ENCODE measurements at places on chromosomes 3 and 15.

DNA sequence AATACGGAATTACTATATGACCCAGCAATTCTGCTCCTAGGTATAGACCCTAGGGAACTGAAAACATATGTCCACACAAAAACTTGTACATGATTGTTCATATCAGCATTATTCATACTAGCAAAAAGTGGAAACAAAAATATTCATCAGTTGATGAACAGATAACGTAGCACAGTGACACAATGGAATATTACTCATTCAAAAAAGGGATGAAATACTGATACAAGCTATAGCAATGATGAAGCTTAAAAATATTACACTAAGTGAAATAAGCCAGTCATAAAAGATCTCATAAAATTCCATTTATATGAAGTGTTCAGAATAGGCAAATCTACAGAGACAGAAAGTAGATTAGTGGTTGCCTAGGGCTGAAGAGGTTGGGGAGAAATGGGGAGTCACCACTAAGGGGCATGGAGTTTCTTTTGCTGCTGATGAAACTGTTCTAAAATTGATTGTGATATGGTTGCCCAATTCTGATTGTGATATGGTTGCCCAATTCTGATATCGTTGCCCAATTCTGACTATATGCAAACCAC is 10.5 kb downstream of the C15orf61 start:
- DNase-seq, result no peak

DNA sequence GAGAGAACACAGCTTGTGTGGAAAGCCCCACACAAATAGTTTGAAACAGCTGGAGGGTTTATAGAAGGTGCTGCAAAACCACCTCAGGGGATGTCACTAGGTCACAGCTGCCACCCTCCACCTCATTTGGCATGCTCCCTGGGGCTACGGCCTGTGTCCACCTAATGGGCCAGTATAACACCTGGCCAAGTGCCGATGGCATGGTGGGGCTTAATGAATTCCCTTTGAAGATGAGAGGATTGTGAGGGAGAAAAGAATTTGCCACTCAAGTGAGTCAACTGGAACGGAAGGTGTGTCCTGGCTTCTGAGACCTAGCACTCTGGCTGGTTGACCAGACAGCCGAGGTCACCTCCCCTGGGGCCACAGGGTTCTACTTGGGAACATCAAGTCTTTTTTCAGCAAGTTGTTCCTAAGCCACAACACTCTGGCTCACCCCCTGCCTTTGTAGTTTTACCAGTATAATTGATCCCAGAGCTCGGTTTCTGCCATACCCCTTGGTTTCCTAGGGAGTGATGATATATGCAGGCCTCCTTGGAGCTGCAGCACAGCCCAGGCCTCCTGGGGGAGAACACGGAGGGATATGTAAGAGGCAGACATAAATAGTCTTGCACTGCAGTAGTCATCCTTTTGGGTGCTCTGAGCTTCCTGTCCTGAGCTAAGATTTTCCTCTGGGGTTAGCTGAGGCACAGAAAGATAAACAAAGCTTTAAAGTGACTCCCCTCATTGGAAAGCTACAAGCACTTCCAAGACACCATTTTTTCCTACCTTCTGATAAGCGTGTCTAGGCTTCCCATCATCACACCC is 178.2 kb upstream of the LPP start:
- no peak for DNase-seq

- no peak for DNase-seq
Measured at GRCh38 chr3:14804835-14805780, 13.7 kb upstream of the FGD5 start.

DNA sequence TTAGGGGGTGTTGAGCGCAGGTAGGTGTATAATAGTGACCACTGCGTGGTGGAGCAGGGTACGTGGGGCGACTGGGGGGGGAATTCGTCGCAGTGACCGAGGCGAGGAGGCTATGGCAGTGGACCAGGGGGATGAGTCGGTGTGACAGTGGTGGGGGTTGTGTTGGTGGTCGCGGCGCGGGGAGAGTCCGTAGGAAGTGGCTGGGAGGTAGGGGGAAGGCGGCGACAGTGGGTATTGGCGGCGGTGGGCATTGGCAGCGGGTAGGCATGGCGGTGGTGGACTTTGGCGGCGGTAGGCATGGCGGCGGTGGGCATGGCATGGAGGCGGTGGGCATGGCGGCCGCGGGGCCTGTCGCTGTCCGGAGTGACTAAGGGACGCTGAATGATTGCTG is 739 bp downstream of the SNRPN start:
- DNase-seq, result no peak

- DNase-seq, result no peak
Measured at GRCh38 chr15:63052961-63053698, 10.6 kb downstream of the TPM1 start.

- DNase-seq, result no peak
Measured at GRCh38 chr3:33954956-33955355, 156.5 kb downstream of the PDCD6IP start.

GRCh38 chr3:155504682-155505081 is 211.2 kb upstream of the STRIT1 start:
- no peak for DNase-seq

DNA sequence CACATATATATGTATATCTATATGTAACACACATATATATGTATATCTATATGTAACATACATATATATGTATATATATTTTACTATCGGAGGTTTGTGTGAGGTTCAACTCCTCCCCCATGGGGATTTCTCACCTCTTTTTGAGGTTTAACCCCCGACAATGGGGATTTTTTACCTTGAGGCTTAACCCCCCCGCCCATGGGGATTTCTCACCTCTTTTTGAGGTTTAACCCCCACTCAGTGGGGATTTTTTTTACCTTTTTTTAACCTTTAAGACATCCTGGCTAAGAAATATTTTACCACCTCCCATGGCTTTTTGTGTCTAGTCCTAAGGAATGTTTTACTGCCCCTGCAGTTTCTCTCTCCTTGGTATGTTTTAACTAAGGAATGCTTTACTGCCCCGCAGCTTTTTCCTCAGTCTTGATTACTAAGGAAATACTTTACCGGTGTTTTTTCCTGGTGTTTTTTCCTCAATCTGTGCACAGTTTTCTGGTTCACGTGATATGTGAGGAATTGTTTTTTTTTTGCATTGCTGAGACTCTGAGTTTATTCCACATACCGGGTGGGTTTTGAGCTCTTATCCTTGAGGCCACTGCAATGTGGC is 185.2 kb downstream of the KLF13 start:
- DNase-seq, result no peak

Measured in natural killer cell treated with Interleukin-12 subunit alpha and Interleukin-12 subunit beta and Interleukin-15 and Interleukin-18, amount 100 ng/mL, for 72 hours (primary cell).